ENCODE measurements at places on chromosomes 4 and X. TPM values are rescaled to one million over a fixed set of nuclear protein-coding genes. Genes with fewer than 3 reads are reported as not detected.

DNA sequence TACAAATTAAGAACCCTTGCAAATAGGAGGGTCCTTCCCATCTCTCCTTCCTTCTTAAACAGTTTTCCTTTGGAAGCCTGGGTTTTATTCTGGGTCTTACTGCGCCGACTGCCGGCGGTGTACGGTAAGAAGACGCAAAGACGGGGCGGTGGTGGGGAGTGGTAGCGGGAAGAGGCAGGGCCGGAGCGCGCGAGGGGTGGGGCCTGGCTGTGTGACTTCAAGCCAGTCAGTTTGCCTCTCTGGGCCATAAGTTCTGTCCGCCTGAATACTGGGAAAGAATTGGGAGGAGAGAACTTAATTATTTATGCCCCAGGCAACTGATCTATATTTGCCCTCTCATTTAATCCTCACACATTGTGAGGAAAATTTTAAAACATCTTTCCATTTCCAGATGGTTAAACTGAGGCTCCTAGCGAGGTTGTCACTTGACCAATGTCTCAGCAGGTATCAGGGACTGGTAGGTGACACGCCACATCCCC is 726 bp upstream of the KANTR start:
- DNase-seq: no peak

DNA sequence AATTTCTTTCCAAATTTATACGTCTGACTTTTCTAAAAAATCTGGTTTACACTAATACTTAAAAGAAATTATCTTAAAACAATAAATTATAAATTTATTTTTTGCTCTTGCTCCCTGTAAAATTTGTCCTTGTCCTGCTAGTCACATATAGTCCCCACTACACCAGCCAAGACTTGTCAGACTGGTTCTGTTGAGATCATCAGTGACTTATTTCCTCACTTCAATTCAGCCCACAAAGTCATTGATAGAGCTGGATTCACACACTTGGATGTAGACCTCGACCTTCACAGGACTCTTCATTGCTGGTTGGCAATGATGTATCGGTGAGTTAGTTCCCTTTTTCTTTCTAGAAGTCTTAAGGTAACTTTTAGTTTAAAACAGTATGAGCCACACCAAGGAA is at the start of gene TMPRSS11E:
Gene TMPRSS11E (plus strand): TSS at position 263 of the 400 bp plus-strand sequence. CDS start 50 bp downstream, at position 313.
- DNase-seq: no peak

GRCh38 chrX:10350221-10350620 is 193.4 kb downstream of the CLCN4 start:
- DNase-seq: no peak

DNA sequence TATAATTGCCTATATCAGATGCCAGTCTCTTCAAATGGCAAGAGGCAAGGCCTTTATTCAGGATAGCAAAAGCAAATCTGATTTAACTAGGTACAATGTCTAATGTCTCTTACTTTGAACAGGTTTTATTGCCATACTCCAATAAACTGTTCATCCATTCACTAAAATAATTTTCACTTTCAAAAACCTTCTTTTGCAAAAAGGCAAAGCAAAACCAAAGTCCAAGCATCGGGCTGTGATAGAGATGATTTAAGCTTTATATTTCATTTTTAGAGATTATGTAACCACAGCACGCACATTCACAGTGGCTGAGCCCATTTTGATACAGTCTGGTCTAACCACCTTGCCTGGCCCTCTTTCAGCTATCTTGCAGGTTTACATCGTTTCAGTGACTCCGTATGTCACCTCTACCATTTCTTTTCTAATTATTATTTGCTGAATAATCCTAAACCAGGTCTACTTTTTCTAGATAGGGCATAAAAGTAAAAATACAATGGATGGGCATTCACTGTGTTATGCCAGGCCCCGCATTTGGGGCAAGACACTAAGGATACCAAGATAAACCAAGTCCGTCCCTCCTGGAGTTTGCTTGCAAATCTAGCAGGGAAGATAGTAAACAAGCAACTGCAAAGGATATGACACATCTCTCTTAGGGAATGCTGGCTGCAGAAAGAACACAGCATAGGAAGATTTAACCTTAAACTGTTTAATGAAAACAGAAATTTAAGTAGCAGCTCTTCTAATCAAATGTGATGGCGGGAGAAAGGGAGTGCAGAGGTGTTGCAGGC is 1.8 kb downstream of the CASP3 start:
- DNase-seq: no peak

DNA sequence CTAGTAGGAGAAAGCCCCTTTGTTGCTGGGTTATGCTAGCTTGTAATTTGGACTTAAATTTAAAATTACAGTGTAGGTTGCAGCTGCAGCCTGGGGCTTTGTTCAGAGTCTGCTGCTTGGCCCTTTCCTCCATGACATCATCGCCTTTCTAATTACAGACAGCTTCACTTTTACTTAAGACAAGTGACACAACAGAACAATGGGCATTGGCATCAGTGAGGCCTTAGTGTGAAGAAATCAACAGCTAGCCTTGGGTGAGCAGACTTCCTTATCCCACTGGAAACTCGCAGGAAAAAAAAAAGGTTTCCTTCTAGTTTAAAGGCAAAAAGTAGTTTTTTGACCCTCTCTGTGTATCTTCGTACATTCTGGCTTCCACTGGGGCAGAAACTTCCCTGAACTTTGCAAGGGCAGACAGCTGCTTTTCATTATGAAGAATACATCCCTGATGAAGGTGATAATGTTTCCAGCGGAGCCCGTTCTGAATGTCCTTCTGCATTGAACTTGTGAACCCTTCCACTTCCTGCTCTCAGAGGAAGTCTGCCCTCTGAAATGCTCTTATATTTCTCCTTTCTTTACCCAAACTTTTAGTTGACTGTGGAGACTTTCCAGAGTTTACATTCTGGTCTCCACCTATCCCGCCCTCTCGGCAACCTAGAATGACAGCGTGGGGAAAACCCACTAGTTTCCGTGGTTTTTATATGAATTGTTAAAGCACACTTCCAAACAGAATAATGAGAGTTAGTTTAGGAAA is 123.2 kb upstream of the FAM9C start:
- no peak for DNase-seq

GRCh38 chr4:176014583-176015108 is 51.0 kb upstream of the WDR17 start:
- DNase-seq: no peak

GRCh38 chr4:7971881-7972500 is 32.3 kb upstream of the AFAP1 start:
- DNase-seq: no peak

DNA sequence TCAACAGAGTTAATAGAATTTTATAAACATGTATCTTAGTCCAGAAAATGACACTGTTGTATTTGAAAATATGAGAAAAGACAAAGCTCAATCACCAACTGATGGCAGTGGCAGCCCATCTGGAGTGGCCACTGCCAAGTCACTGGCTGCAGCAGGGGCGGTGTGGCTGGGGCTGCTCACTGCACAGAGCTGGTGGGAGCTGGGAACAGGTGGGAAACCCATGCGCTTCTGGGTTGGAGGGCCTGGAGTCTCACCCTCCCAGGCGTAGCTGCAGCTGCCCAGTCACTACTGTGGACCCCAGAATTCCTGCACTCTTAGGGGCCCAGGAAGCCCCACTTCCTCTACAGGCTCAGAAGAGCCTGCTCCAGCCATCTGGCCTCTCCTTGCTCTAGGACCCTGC is 251.8 kb upstream of the NDST4 start:
- no peak for DNase-seq

GRCh38 chr4:3819210-3819919 is 53.2 kb downstream of the ADRA2C start:
- DNase-seq: no peak

- DNase-seq: no peak
Observed at GRCh38 chrX:332916-333610, 14.5 kb upstream of the GTPBP6 start.

GRCh38 chr4:127616898-127617297 is 15.9 kb upstream of the INTU start:
- DNase-seq: no peak

DNA sequence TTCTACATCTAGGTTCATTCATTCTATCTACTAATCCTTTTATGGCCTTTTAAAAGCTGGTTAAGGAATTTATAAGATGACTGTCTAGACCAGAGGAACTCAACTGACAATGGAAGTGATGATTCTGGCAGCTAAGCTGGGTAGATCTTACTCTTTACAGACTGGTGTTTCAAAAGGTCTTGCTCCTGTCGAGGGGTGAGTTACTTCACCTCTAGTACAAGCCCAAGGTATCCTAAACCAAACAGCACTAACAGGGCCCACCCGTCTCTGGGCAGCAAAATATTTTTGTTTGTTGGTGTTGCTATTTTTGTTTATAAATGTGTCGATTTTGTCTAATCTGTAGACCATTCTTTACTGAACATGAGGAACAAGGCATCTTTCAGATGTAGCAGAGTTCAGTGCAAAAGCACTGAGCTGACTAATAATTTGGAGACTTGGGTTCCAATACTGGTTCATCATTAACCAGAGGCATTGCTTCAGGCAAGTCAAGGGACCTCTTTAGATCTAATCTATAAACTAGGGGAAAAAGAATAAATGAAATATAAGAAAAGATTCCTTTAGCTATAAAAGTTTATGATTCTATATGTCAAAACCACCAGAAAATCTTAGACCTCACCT is 90.3 kb upstream of the FRG1 start:
- no peak for DNase-seq

DNA sequence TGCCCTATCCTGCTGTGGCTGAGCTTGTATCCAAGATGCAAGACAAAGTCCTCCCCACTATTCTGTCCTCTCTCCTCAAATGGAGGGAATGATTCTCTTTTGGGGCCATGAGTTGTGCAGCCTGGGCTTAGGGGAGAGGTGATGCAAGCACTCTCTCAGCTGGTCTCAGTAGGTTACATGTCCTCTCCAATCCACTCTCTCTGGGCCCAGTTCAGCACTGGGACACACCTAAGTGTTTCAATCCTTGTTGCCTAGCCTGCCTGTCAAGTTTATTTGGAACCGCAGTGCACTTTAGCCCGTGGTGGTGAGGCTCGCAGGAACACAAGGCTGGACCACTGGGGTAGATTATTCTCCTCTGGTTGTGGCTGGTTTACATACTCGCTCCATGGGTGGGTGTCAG is 23.8 kb upstream of the TMPRSS11D start:
- DNase-seq: no peak

DNA sequence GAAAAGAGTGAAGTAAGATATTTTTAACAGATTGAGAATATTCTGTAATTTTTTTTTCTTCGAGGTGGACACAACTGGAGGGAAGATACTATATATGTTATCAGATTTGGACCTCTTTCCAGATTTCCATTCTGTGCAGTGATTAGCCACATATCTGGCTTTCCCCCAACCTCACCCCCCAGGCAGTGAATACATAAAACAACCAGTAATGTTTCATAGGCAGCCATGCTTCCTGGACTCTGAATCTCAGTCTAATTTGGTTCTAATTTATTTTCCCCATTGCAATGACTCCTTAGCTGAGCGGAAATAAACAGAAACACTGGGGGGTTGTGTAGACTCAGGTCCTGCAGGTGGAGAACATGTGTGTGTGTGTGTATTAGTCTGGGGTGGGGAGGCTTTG is 226.5 kb downstream of the FBXW7 start:
- DNase-seq: no peak

DNA sequence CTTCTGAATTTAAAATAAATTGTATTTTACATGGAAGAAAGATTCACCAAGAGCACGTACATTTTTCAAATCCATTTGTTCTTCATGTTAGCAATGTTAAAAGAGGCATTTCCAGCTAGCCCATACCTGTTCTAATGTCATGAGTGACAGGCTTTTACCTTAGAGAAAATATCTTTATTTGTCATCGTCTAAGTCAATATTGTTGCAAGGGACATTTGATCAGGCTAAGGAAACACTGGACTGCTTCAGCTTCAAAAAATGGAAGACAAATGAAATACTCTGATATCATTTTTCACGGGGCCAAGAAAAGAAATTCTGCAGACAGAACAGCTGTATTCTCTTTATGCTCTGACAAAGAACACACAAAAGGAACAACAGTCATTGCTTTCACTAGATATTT is 207.7 kb downstream of the RCHY1 start:
- DNase-seq: no peak

GRCh38 chr4:186624951-186625350 is 69.6 kb upstream of the MTNR1A start:
- no peak for DNase-seq

GRCh38 chr4:98557194-98557892 is 101.1 kb downstream of the TSPAN5 start:
- no peak for DNase-seq

DNA sequence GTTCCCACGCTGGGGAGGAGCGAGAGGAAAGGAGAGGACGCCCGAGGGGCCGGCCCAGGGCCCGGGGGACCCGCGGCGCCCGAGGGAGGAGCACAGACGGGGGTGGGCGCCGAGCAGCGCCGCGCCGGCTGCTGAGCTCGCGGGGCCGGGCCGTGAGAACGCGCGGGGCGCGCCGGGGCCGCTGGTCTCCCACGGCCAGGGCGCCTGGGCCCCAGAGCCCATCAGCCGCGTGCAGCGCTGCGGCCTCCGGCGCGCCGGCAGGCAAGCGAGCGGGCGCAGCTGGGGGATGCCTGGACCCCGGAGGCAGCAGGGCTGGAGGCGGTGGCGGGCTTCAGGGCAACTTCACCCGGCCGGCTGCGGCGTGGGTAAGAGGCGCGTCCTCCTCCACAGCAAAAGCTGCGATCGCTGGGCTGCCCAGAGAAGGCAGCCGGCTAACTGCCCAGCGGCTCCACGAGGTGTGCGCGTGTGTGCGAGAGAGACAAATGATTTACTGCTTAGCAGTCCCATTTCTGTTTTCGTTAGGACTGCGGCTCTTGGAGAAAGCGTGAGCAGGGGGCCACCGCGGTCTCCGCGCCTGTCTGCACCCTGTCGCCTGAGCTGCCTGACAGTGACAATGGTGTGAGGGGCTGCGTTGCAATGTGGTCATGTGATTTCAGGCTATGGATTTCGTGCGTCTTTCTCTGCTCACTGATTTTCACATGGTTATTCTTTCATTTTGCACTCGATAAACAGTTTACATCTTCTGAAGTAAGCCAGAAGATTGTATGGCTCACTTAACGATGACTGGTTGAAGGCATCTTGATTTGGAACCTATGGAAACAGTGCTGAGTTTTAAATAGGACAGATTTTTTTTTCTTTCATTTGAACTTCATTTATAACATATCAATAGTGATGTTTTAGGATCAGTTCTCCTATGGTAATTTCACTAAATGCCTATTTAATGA is 1.2 kb downstream of the GUCY1A1 start:
- DNase-seq: peak; percentile 74

GRCh38 chr4:59517007-59517406 is 1683.1 kb upstream of the ADGRL3 start:
- DNase-seq: no peak

The C4orf54 gene
- 0.04 TPM for polyA plus RNA-seq

The FAT4 gene
- 30.0 TPM for polyA plus RNA-seq

The ABHD18 gene
- 12.2 TPM for polyA plus RNA-seq

The P2RY8 gene
- 0.64 TPM for polyA plus RNA-seq

The ANXA5 gene
- polyA plus RNA-seq: 633 TPM

The ADRA2C gene
- 0.78 TPM for polyA plus RNA-seq

The TGIF2LX gene
- polyA plus RNA-seq: not detected

The YY2 gene
- polyA plus RNA-seq: 5.1 TPM

The CYBB gene
- 16.4 TPM for polyA plus RNA-seq

The RBM3 gene
- polyA plus RNA-seq: 463 TPM
